Brain (organoid and tissue), 16 donors: ENCODE measurements at places on chromosomes 16 and 17.

GRCh38 chr16:57100445-57100844 is 8.1 kb downstream of the CPNE2 start:
- DNase-seq: no peak

GRCh38 chr16:25093208-25094061 is 18.1 kb upstream of the LCMT1 start:
- DNase-seq: no peak

DNA sequence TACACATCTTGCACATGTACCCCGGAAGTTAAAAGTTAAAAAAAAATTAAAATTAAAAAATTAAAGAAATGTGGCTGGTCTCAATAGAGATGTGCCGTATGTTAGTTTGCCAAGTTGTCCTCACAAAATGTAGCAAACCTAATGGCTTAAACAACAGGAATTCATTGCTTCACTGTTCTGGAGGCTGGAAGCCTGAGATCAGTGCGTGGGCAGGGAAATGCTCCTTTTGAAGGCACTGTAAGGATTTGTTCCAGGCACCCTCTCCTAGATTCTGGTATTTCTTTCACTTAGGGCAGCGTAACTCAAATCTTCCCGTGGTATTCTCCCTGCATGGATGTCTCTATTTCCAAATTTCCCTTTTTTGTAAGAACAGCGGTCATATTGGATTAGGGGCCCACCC is 32.7 kb upstream of the MON1B start:
- DNase-seq: no peak

GRCh38 chr17:30332057-30332542 is 1.8 kb downstream of the TMIGD1 start:
- no peak for DNase-seq

DNA sequence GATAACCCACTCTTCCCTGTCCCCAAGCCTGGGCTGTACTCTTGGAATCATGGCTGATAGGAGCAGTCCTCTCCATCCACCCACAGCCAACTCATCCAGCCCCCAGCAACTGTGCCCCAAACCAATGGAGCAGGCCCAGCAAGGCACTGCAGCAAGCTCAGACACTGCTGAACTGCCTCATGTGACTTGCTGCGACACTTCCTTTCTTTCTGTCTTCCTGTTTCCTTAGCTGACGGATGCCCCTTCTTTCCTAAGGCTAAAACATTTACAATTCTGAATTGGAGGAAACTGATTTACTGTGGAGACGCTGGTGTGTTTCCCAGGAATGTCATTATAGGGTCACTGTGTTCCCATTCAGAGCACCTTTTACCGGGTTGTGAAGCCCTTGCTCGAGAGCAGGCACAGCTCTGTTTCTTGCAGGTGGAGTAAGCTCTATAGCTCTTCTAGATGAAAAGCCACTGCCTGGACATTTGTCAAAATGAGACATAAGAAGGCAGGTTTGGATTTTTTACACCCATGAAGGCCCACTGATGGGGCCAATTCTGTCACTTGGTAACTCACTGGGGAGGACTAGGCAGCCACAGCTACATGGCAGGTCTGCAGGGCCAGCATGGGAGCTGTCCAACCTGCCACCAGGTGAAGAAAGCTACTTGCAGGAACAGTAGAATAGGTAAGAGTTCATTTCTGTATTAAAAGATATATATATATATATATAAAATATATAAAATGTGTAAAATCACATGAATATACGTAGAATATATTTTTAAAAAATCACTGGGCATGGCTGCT is 27.4 kb downstream of the TMEM11 start:
- DNase-seq: no peak

GRCh38 chr16:21156767-21157467 is 1.6 kb upstream of the LDAF1 start:
- DNase-seq: peak; percentile 87

- peak; percentile 65 for DNase-seq
These were observed 10.3 kb upstream of the NOL11 start for GRCh38 chr17:67707442-67707841.

- DNase-seq: no peak
These were observed 16.8 kb upstream of the MAPK3 start for GRCh38 chr16:30139583-30140481.

DNA sequence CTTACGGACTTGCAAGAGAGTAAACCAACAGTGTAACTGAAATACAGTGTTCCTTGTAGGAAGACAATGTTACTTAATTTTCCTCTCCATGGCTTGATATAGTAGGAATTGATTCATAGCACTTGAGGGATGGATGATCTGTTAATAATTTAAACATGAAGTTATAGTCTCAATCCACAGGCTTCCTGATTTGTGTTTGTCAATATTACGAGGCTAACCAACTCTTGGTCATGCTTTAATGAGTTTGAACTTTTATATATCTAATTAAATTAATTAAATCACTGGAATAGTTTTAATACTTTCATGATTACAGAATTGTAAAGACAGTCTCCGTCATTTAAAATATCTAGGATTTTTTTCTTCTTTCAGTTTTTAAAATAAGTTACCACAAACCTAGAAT is 112.0 kb upstream of the HAS3 start:
- DNase-seq: no peak

DNA sequence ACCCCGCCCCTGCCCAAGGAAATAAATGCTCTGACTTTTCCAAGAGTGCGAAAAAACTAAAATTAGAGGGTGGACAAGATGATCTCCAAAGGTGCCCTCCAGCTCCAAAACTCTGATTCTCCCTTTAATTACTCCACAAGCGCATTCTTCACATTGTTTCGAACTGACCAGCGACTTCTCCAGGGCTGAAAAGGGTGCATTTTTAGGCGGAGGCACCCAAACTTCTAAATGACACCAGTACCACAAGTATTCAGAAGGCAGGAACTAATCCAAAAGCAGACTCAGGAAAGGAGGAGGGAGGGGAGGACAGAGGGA is 750 bp downstream of the ZFHX3 start:
- DNase-seq: no peak

DNA sequence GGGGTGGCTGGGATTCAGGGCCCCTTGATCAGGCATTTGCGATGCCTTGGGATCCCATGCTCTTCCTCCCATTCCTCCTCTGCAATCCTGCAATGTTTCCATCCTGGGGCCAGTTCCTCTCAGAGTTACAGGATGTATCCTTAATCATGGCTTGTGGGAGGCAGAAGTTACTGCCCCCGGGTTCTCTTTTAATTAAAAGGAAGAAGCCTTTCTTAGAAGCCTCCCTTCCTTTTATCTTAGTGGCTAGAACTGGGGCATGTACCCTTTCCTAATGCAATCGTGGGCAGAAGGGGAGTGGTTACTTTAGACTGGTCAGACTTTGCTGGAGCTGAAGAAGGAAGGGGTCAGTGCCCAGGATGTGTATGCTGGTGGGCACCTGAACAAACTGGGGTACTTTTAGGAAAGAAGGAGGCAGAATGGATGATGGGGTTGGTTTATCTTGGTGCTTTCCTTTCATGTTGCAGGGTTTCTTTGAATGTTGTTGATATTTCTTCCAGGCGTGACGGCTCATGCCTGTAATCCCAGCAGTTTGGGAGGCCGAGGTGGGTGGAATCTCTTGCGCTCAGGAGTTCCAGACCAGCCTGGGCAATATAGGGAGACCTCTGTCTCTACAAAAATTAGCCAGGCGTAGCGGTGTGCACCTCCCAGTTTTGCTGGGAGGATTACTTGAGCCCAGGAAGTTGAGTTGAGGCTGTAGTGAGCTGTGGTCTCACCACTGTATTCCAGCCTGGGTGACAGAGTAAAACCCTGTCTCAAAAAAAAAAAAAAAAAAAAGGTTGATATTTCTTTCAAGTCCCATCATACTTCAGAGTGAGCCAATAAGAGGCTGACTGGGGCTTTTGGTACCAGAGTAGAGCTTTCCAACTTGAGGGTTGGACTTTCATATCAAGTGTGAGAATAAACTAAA is 13.2 kb upstream of the SPN start:
- DNase-seq: no peak

DNA sequence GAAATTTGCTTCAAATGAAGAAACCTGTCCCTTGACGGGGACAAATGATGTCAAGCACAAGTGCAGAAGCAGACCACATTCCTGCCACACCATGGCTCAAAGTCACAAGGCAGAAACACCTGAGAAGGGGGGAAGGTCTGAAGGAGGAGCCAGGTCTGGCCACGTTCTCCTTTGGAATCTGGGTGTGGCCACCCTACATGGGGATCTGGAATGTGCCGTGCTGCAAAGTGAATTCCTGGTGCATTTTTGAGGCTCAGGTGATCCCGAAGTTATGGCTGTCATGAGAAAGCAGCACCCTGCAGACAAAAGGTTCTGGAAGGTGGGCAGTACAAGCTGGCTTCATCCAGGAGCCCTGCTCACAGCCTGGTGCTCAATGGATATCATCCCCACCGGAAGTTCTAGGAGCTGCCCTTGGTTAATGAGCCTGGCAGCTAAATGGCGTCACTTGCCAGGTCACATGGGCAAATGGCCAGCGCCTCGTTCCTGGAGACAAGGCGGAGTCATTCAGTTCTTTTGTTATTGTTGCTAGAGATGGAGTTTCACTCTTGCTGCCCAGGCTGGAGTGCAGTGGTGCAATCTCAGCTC is 20.1 kb upstream of the ADCY9 start:
- no peak for DNase-seq

- no peak for DNase-seq
These were observed 83.7 kb downstream of the TANGO6 start for GRCh38 chr16:68927018-68927417.

DNA sequence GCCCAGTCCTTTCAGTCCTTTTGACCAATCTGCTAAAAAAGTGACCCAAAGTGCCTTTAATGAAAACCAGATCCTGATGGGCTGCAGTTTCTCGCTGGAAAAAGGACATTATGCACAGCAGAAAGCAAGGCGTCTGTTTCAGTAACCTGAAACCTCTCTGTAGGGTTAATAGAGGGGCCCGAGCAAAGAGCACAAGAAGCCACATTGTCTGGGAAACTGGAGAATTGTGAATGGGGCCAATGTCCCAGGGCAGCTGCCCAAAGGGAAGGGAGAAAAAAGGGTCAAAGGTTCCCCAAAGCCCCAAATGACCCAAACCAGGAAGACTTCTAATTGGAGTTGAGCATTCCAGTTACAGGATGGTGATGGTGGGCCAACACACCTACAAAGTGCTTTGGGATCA is 3.0 kb downstream of the OTOA start:
- DNase-seq: no peak

DNA sequence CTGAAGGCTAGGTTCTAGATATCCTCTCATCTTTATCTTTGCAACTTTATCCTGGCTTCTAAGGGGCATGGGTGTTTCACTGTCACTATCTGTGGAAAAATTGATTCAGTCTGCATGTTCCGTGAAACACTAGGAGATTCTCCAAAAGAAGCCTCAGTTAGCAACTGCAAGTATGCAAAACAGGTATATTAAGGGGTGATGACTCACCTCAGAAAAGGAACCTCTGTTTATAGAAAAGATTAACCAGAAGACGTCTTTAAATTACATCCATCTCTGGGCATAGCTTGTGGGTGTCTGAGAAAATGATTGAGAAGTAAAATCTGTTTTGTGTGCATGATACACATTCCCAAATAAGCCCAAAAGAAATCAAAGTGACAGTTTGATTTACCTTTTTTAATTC is 353.8 kb upstream of the HSBP1 start:
- DNase-seq: no peak

DNA sequence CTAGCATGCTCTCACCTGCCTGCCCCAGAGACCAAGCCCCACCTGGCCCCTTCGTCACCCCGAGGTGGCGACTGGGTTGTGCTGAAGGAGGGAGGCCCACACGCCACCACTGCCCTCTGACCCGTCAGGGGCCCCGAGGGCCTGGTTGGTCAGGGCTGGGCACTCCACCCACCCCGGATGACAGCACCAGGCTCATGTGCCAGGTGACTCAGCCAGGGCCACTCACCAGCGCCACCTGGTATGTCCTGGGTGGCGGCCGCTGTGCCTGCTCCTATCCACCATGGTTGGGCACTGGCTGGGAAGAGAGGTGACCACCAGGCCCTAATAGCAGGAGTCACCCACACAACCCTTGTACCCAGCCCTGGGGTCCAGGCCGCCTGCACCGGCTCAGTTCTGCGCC is 68.9 kb downstream of the JPH3 start:
- no peak for DNase-seq

DNA sequence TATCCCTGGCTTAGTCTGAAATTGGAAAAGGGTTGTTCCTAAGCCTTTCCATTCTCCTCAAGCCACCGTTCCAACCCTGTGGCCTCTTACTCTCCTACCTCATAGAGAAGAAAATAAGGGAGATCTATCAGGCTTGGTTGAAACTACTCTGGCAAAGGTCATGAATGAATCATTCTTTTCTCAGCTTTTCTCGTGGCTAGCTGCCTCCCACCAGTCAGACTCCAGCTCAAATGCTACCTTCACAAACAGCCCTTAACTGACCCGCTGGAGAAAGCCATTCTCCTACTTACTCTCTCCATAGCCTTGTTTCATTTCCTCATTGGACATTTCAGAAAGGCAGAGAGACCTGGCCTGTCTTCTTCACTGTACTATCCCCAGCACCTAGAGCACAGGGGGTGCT is 8.9 kb downstream of the MYH10 start:
- no peak for DNase-seq

DNA sequence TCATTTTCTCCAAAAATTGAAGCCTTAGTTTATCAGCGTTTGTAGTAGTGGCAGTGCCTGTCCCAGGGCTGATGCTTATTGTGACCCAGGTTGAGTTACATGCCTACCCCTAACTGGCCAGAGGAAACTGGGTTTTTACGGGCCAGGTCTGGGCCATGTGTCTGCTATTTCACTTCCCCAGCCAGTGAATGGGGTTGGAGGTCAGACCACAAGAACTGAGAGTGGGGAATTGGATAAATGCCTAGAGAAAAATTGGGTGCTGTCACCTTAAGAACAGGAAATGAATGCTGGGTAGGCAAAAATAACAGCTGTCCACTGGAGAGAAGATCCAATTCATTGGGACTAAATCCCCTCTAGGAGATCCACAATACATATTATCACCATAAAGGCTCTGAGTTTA is 5.2 kb downstream of the ADPRM start:
- no peak for DNase-seq

DNA sequence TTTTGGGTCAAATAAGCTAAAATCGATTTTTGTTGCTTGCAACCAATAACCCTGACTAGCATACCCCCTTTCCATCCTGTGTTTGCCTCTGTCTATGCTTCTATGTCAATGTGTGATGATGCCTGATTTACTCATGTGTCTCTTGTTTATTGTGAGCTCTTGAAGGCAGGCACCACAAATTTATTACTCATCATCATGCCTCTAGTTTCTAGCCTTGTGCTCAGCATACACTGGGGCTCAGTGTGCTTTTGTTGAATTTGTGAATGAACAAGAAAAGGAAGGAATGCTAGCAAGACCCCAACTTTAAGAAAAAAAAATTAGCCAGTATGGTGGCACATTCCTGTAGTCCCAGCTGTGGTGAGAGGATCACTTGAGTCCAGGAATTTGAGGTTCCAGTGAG is 119.1 kb upstream of the GPR139 start:
- DNase-seq: no peak

DNA sequence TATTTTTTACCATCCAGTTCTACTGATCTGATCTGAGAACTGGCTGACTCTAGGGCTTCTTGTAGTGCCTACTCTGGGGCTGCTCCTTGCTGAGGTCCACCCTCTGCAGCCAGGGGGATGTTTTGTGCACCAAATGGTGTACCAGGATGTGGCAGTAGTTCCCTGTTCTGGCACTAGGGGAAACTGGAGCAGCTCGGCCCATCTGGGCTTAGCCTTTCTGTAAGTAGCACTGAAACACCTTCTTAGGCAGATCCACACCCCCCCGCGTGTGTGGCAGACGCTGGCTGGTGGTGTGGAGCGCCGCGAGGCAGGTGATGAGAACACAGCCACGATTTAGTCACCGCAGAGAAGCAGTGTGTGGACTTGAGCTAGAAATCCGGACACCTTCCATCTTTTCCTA is 17.0 kb downstream of the DUSP14 start:
- DNase-seq: no peak
